ENCODE measurements at places on chromosomes 7 and 10.

- no peak for DNase-seq
Measured at GRCh38 chr10:44939691-44940401, 19.8 kb upstream of the RASSF4 start.

DNA sequence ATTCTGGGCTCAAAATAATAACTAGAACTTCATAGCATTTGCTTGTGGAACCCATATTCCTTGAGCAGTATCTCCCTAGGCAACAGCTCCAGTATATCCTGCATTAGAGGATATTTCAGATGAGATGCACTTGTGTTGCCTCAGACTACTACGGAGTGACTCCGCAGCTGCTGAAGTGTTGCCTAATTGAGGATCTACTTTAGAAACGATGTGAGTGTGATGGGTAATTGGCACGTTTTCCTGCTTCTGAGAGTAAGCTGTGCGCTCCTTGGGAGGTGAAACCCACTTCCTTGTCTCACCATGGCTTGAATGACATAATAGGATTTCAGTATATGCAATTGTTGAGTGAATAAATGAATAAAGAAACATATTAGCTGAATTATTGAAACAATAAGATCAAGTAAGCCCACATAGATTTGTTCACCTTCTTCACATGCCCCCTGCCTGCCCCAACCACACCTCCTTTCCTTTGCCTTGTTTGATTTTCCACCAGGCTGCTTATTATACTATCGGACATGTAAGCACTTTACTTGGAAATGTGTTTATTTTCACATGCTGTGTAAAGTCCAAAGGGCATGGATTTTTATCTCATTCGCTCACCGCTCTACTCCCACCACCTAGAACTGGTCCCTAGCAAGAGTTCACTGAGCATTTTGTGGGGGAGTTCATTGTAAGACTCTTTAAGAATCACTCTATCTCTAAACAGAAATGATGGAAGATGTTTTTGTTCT, 303.8 kb downstream of the KCNMA1 start:
- DNase-seq, result no peak

GRCh38 chr7:24365606-24366005, 81.6 kb downstream of the NPY start:
- DNase-seq, result no peak

DNA sequence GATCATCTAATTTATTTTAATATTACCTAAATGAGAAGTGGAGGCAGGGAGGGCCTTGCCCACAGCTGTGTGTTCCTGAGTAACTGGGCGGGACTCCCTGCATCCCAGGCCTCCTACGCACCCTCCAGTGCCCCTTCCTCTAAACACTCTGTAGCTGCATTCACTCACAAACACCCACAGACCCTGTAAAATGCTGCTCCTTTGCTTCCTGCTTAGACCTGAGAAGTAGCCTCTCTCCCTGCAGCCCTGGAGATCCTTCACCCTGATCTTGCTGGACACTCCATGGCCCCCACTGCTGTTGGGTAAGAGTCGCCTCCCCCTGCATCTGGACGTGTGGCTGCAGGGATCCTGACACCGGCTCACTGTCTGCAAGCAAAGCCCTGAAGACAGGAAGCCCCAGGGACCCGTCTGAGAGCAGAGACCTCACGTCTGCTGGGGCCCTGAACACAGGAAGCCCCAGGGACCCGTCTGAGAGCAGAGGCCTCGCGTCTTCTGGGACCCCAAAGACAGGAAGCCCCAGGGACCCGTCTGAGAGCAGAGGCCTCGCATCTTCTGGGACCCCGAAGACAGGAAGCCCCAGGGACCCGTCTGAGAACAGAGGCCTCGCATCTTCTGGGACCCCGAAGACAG, 589.8 kb downstream of the DNAJB6 start:
- DNase-seq, result no peak

DNA sequence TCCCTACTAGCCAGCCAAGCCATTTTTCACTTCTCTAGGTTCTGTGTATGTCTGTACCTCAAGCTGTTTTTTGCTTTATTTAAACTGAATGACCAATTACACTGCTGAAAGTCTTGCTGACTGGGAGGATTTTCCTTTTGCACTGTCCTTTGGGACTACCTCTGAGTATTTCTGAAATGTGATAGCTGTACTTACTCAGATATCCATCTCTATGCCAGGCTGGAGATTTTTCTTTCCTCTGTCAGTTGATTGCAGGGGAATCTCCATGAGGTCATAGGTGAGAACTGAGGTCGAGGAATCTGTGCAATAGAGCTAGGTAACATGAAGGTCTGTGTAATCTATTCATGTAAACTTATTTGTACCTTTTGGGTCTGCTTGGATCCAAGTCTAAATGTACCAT, 38.9 kb upstream of the ANKRD1 start:
- no peak for DNase-seq

DNA sequence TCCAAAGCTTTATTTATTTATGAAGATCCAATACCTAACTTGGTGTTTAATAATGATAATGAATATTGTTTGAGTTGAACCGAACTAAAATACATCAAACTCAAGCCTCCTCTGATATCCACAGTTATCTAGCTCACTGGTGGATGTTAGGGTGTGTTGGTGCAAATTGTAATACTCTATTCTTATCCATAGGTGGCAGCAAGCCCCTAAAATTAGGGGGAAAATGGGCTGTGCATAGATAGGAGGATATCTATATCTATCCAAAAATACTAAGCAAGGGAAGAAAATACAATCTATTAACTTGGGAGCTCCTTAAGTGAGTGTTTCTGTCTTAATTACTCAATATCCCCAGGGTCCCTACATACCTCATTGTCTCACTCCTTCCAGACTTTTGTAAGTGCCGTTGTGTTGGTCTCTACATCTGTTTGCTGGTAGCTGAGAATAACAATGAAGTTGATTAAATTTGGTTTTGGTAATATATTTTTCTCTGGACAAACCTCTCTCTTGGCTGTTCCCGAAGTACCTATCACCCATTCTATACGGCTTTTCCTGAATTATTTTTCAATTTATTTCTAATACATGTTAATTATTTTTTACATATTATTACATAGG, 55.0 kb upstream of the VWDE start:
- no peak for DNase-seq

DNA sequence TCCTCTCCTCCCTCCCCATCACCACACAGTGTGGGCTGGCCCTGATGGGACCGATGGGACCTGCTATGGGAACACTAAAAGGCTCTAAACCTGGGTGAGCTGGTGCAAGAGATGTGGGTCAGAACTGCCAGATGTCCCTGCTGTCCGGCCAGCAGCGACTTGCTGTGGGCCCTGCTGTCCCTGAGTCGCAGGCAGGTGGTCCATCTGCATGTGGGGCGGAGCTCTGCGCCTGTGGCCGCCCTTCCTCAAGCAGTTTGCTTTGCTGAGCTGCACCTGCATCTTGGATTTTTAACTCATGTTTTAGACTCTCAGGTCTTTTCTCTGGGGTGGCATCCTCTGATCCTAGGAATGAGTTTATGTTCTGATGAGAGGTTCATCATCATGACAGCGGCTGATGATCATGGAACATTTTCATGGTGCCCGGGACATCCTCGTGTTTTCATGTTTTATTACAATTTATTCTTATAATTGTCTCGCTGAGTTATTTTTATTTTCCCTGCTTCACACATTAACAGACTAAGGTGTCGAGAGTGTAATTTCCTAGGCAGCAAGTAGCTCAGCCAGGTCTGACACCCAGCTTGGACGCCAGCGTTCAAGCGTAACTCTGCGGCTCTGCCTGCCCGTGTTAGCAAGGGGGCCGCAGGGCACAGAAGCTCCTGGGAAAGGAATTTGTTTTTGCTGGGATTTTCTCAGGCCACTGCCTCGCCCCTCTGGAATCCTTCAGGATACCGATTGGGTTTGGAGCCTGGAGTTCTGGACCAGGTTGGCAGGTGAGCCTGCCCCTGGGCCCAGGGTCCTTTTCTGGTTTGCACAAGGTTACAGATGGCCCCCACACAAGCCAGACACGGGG, 615.2 kb upstream of the FOXK1 start:
- no peak for DNase-seq

- DNase-seq, result peak; percentile 33
Measured at GRCh38 chr7:93890041-93890463, 501 bp downstream of the TFPI2 start.

DNA sequence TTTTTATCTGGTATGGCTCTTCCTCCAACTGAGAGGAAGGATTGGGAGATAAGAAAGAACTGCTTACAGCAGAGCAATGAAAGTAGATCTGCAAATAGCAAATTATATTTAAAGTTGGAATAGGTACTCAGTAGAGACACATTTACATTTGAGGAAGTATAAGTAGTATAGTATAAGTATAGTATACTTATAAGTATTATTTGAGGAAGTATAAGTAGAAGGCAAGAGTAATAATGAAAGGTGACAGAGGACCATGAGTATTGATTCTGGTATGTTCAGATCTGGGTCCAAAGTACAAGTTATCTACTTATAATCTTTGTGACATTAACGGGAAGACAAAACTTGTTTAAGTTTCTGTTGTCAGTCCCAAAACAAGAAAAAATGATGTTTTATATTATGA, 527.6 kb upstream of the SORCS1 start:
- no peak for DNase-seq

- no peak for DNase-seq
Measured at GRCh38 chr10:127679642-127680255, 57.2 kb upstream of the FOXI2 start.

GRCh38 chr7:22295402-22296264, 61.3 kb downstream of the RAPGEF5 start:
- no peak for DNase-seq

- DNase-seq, result no peak
Measured at GRCh38 chr7:30526163-30526562, 21.5 kb upstream of the GGCT start.

DNA sequence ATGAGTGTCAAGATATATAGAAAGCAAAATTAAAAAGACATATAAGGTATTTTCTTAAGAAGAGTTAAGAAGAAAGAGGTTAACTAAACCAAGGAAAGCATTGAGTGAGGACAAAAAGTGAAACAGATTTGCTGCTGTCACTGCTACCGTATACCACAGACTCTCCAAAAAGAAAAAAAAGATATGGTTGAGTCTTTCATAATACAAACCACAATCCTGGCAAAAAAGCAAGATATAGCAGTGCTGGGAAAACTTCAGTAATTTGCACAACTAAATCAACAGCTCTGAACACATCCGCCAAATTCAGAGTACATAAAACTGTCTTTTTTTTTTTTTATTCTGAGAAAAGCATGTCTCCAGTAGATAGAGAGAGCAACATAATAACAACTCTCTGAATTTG, 114.7 kb downstream of the ETV1 start:
- DNase-seq, result no peak

DNA sequence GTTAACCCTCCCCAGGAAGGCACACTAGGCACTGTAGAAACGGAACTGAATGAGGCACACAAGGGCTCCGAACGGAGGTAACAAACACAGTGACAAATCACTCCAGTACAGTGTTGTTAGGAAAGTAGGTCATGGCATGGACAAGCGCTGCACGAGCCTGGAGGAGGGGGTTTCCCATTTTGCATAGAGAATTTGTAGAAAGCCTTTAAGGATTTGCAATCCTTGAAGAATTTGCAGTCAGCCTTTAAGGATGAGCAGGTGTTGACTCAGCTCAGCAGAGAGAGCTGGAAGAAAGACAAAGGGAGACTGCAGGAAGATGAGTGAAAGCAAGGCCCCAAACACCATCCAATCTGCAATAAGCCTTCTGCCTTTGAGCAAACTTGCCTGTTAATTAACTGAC, 51.1 kb upstream of the PPP1R3C start:
- no peak for DNase-seq

DNA sequence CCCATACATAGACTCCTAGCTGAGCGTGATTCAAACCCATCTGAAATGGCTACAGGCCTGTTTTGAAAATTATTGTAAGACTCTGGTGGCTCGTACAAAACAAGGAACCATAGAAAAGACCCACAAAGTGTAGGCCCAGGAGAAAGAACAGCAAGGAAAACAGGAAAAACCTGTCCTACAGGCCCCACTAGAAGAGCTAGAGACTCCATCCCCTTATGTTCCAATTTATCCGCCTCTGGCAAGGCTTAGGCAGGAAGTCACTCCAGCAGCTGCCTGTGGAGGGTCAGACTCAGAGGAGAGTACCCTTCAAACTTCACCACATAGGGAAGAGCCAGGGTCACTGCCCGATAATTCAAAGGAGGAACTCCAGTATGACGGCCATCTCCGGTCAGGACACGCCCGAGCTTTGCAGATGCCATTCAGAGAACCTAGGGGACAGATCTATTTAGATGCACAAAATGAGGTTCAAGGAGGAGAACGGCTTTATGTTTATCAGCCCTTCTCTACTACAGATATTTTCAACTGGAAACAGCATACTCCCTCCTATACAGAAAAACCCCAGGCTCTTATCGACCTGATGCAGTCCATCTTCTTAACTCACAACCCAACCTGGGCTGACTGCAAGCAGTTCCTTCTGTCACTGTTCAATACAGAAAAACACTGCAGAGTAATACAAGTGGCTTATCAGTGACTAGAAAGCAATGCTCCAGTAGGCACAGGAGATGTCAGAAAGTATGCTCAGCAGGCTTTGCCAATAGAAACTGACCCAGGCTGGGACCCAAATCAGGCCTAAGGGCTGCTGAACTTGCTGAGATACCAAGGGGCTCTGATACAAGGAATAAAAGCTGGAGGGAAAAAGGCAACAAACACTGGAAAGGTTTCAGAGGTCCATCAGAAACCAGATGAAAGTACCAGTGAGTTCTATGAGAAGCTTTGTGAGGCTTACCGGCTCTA, 8.6 kb upstream of the ZNF33B start:
- DNase-seq, result no peak

DNA sequence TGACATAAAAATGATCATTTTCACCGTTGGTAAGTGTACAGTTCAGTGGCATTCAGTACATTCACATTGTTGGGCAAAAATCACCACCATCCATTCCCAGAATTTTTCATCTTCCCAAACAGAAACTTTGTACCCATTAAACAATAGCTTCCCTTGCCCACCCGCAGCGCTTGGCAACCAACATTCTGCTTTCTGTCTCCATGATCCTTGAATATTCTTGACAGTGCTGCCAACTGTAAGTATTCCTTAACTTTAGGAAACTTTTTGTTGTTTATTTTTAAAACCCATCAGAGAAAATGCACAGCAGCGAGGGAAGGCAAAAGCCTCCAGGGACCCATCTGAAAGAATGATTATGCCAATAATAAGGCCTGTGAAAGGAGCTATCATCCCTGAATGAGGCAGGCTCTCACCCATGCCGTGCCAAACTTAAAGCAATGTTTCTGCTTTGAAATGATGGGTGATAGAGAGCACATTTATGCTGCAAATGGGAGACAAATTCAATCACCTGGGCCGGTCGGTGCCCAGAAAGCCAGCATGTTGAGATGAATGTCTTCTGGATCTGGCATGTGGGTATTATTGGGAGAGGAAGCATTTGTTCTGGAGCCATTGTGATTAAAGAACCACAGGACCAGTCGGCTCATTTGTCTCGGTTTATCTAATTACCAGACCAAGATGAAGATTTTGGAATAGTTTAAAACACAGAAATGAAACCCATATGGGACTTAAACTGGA, 202.1 kb upstream of the NPVF start:
- no peak for DNase-seq
